ENCODE measurements at places on chromosomes 12 and 14.

- no peak for DNase-seq
These were observed 115.8 kb downstream of the TRAFD1 start for GRCh38 chr12:112241176-112241575.

GRCh38 chr14:82501554-82501953 lies 967.9 kb upstream of the SEL1L start:
- DNase-seq, result no peak

- DNase-seq, result no peak
These were observed 314.5 kb downstream of the ALG10 start for GRCh38 chr12:34336619-34337465.

DNA sequence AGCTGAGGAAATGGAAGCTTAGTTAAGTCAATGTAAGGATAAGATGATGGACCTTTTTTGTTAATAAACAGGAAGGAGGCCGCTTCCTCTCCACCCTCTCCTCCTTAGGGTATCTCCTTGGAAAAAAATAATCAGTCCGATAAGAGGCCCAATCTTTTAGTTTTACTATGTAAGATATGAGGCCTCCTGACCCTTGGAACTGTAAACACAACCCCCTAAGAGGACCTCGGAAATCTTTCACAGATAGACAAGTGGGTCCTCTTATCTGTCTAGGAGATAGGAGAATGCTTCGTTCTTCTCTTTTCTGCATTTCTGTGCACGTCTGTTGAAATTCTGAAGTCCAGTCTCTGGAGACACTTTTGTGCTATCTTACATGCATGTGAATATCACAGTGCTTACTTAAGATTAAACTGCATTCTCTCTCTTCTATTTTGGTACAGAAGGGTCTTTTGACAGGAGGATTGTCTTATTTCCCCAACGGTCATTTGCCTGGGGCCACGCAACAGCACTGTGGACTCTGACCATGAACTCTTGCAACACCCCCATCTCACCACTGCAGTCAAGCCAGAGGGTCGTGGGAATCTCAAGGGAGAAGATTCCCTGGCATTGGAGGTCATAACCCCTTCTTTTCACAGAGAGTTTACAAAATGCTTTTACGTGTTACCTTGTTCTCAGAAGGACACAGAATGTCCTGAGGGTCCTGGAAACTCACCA lies 313.0 kb upstream of the RTL1 start:
- DNase-seq, result no peak

DNA sequence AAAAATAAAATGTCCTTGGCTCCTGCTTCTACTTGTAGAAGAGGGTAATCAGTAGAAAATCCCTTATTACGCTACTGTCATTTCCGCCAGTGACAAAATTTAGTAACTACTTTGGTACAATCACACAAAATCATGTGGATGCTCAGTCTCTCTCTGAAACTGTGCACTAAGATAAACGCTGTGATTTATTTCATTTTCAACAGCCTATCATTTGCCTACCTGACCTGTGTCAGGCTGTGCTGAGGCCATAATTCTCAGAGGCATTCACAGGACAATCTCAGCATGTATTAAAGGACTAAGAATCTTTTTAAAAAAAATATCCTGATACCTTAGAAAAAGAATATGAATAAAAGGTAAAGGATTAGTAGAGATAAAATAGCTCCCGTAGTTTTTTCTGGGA lies 226.0 kb downstream of the RASSF9 start:
- DNase-seq, result no peak

DNA sequence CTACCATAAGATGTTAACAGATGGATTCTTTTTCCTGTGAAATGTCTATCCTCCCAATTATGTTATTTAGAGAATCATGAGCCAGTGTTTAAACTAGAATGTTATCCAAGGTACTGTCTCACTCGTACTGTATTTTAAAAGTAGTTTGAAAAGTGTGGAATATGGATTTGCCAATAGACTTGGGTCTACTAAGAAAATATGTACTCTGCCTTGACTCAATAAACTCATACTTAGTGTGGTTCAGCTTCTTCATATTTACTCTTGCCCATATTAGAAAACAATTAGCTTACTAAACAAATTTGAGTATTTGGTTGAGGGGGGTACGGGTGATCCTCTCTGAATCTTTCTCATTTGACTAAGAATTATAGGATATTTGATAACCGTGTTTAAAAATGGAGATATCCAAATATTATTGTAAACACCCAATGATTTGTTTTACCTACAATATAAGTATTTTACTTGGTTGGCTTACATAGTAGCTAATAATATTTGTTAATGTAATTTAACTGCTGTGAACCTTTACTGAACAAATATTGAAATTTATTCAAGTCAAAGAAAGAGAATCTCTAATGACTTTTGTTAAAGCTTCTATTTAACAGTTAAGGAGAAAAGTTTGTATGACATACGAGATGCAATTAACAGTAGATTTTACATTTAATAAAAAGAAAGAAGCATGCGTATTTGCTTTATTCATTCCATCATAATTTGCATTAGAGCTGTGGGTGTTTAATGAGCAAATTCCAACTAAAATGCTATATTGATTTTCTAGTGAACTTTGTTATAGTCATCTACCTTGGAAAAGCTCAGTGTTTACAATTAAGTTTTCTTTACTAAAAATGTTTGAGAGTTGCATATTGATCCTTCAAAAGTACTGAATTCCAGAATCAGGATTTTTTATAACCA lies 81.2 kb downstream of the MIPOL1 start:
- DNase-seq, result no peak

- DNase-seq, result no peak
These were observed 30.3 kb downstream of the SSH1 start for GRCh38 chr12:108826807-108827721.

- no peak for DNase-seq
These were observed 613.8 kb downstream of the KCNH5 start for GRCh38 chr14:62431496-62431895.

DNA sequence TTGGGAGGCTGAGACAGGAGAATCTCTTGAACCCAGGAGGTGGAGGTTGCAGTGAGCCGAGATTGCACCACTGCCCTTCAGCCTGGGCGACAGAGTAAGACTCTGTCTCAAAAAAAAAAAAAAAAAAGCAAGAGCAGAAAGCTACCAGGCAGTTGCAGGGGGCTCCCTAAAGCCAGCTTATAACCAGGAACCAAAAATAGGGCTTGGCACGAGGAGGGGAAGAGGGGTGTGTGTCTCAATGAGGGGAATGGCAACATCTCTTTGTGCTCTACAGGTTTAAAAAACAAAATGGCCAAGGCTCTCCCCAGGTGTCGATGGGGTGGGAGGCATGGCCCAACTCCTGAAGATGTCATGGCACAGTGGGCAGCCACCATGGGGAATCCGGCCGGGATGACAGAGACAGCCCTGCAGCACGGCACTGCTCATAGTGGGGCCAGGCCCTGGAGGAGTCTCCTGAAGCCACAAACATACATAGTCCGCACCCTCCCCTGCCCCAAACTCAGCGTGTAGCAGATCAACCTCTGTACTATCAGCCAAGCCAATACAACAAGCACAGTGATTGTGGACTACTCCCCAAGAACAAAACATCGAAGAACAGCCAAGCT lies 16.0 kb upstream of the EIF5 start:
- DNase-seq, result no peak

DNA sequence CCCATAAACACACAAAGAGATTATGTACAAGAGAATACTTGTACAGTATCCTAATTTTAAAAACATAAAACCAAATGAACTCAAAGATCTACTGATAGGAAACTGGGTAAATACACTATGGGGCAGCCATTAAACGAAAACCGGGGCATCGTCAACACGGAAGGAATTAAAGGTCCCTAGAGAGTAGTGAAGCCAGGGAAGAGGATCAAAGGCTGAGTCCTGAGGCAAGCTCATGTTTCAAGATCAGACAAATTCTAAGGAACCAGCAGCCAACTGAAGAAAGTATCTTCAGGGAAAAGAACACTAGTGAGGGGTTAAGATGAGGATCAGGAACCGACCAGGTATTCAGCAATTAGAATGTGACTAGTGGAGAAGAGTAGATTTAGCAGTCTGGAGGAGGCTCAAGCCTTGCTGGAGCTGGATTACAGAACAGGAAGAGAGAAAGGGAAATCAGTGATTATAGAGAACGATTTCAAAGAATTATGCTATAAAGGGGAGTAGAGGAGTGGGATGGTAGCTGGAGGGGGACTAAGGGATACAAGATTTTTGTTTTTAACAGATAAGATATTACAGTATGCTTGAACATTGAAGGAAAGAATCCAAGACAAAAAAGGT lies 23.7 kb downstream of the SEL1L start:
- DNase-seq, result no peak

DNA sequence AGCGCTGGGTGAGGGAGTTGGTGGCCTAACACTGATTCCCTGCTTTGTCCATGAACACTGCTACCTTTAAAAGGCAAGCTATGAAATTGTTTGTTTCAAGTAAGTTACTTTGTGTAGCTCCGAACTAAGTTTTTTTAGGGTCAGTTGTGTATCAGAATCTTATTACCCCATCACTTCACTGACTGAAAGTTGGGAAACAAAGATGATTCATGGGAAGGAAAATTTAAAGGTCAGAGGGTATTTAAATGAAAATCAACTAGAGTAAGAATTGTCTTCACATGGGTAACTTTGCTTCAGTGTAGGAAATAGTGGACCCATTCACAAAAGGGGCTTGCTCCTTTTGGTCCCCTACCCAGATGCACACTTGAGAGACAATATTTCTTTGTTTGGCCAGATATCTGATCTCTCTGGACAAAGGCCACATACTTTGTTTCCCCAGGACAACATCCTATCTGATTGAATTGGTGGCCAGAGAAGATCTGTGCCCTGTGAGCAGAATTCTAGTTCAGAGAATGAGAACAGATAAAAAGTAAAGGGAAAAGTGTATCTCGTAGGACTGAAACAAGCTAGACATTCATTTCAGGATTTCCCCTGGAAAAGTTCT lies 53.5 kb downstream of the RAB35 start:
- DNase-seq, result no peak

- no peak for DNase-seq
These were observed 63.5 kb downstream of the DGLUCY start for GRCh38 chr14:91177073-91178034.

DNA sequence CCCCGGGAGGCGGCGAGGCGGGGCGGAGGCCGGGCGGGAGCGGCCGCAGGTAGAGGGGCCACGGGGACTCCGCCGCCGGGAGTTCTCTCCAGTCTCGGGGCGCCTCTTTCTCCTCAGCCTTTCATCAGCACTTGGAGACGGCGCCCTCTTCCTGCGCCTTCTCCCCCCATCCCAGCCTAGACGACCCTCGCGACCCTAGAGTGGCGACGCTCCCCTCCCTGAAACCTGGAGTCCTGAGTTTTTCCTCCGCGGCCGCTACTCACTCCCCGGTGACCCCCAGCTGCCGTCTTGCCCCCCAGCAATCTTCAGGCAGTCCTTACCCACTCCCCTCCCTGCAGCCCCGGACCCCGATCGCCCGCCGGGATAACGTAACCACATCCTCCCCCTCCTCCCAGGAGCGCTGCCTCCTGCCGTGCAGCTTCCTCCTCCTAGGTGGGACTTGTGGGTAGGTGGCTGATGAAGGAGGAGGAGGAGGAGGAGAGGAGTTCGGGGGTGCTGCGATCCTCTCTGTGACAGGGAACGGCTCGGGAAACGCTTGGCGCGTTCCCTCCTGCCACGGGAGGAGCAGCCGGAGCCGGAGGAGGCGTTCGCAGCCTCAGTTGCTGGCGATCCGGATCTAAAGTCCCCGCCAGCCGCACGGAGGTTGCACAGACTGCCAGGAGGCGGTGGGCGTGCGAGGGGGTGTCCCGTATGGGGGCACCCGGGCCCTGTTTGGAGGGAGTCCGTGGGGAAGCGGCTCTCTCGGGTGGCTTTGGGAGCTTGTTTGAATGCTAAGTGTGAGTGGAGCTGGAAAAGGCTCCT lies 891 bp downstream of the PLEKHA5 start:
- no peak for DNase-seq

- DNase-seq, result no peak
These were observed 33.1 kb upstream of the G2E3 start for GRCh38 chr14:30525833-30526232.

- no peak for DNase-seq
These were observed 1.6 kb downstream of the OAS3 start for GRCh38 chr12:112939761-112940381.

DNA sequence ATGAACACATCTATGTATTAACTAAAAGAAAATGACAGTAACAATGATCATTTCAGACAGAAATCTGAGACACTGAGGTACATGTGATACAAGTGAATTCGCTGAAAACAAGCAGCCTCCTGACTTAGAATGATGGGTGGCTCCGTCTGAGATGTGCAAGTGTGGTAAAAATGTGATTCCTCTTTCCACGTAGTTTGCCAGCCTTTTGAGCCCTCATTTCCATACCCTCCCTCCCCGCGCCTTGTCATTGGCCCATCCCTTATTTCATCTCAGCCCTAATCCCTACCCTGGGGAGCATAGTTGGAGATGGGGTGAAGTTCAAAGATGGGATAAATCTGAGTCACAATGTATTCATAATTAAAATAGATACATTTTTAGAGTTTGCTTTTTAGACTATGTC lies 107.8 kb downstream of the BMP4 start:
- DNase-seq, result no peak

GRCh38 chr14:62126879-62127478 lies 364.8 kb downstream of the SNAPC1 start:
- peak; percentile 48 for DNase-seq

DNA sequence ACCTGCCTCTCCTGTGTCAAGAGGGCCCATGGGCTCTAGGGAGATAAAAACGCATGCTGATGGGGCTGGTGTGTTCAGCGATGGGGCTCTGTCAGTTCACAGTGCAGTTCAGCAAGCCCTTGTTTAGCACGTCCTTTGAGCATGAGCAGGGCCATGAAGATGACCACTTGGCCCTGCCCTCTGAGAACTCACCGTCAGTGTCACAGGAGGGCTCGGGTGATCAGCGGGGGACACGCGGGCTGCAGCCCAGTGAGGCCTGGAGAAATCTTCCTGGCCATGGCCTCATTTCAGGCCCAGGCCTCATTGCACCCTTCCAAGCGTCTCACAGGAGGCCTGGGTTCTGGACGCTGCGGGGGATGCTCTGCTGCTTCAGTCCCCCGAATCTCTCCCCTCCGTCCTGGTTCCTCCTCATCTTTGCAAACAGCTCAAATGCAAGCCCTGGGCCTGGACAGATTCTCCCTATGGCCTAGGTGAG lies 181.6 kb downstream of the ADGRD1 start:
- DNase-seq, result no peak

DNA sequence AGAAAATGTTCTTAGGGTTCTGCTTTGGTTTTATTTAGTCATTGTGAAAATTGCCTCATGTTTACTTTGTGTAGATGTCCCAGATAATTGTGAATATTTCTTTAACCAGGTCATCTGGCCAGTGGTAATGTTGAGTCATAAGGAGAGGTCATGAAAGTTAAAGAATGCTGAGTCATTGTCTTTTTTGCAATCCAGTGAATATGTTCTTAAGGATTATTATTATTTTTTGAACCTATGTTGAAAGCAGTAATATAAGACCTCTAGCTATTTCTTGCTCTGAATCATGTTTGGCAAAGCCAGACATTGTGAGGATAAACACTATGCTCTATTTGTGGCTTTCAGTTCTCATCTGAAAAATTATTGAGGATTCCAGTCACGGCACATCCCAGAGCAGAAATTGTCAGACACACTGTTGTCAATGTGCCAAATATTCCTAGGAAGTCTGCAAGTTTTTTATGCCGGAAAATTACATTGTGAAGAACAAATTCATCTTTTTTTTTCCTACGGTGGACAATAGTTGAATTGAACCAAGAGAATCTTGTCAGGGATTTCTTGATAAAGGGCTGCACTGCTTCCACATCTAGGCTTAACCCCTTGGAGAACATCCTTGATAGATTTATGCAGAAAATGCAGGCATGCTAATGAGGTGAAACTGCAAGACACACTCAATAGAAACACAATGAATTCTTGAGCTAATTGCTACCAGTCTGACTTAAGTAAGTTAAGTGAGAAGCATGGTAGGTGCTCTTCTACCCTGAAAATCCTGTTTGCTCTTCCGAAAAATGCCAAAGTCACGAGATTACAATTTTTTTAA lies 369.6 kb downstream of the ATP23 start:
- peak; percentile 92 for DNase-seq

- no peak for DNase-seq
These were observed 453.9 kb upstream of the MGAT4C start for GRCh38 chr12:86710109-86710508.
